ENCODE measurements at places on chromosomes 16 and 17.

DNA sequence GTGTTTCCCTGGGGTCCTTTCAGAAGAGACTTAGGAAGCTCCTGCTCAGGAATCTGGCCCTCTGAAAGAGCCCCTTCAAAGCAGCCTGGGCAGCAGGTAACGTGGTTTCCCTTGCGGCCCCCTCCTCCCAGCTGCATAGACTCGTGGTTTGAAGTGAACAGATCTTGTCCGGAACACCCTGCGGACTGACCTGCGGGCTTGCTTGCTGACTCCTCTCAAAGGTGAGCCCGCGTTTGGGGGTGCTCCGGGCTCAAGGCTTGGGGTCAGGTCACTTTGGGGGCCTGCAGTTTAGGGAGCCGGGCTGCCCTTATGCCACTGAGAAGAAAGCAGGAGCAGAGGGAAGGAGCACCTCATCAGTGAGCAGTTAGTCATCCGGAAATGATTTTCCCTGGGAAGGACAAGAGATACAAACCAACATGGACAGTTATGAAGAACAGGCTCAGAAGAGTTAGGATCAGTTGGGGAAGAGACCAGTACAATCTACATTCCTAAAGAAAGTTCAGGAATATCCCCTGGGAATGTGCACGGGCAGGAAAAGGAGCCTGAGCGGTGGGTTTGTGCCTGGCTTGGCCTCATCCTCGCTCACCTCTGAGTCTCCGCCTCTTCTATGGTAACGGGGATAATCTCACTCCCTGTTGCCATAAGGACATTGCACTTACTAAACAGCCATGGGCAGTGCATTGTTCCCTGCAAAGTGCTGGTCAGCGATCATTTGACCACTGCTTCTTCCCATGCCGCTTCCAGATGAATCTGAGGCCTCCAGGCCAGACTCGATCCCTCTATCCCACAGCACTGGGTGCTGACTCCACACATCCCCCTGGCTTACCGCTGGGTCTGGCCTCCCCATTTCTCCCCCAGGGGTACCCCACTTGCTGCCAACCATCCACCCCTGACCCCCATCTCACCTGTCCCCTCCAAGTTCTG is 10.0 kb downstream of the LDHD start:
- DNase-seq, result no peak

DNA sequence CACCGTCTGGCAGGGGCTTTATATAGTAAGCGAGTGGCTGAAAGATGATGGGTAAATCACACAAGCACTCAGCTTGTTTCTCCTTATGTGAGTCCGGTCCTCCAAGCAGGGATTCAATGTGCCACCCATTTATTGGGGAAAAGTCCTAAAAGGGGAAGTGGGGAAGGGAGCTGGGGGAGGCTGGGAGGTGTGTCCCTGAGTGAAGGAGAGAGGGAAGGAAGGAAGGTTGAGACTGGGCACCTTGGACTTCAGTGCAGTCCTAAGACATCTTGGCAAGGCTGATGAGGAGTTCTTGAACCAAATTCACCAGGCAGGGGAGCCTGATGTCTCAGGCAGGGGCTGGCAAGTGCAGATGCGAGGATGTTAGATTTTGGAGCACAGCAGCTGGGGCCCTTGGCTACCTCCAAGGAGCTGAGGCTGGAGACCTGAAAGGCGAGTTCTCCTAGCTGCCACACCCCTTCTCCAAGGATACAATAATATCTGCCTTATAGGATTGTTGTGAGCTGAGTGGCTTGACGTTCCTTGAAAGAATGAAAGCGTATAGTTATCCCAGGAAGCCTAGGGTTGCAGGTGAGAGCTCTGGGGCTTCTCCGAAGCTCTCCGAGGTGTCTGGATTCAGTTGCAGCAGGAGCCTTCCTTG is 23.0 kb upstream of the CYLD start:
- no peak for DNase-seq

DNA sequence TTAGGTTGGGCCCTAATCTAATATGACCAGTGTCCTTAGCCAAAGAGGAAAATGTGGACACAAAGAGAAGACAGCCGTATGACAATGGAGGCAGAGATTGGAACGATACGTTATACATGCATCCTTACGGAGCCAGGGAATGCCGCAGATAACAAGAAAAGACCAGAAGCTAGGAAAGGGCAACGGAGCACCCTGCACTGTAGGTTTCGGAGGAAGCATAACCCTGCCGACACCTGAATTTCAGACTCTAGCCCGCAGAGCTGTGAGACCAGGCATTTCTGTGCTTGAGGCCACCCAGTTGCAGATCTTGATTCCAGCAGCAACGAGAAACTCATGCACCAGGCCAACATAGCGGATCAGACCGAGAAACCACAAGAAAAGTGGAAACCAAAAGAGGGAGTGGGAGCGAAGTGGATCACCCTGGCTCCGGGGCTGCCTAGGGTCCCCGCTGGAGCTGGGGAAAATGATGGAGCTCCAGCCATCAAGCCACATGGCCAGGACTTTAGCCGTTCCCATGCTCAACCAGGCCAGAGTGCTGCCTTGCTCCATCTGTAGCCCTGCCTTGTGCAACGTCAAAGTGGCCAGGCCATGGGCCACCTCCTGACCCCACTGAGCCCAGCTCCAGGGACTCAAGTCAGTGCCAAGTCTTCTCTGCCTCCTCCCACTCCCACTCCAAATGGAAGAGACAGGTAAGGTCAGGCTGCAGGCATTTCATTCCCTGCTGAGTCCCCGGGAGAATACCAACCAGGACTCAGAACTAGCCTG is 51.7 kb upstream of the RPL38 start:
- DNase-seq, result no peak

- DNase-seq, result no peak
Measured at GRCh38 chr17:56886288-56886731, 27.5 kb downstream of the TRIM25 start.

DNA sequence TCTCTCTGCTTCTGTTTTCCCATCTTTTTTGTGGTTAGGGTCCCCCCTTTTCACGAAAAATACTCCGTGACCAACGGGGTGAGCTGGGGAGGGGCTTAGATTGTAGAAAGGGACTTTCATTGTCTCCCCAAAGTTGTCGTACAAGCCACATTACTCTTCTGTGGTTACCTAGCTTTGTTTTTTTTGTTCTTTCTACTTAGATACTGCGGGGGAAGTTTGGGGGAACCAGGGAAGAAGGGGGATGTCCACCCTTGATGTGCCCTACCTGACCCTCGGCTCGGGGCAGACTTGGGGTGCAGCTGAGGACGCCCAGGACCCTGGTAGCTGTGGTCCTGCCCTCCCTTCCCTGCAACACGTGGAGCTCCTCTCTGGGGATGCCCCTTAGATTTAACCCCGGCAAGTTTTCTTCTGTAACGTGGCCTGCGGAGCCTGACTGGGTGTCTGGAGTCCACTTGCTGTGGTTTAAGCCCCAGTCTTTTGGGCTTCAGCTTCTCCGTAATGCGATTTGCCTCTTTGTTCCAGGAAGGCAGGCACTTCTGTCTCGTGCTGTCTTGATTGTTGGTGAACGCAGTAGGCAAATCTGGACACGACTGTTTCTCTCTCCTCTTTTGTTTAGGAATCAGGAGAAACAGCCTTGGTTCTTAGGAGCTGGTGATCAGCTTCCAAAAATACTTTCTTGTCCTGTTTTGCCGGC is 892 bp downstream of the ABCC1 start:
- peak; percentile 58 for DNase-seq

GRCh38 chr17:82239926-82240505 is 11.2 kb downstream of the SLC16A3 start:
- no peak for DNase-seq

GRCh38 chr17:7294614-7295153 is at the start of gene YBX2:
Gene YBX2, minus strand, starts transcription at chr17:7294639. Its CDS starts 139 bp downstream, at chr17:7294500.
- peak; percentile 81 for DNase-seq

- no peak for DNase-seq
Measured at GRCh38 chr17:50676065-50676975, 31.4 kb downstream of the ANKRD40 start.

Measured in NAMALWA (cell line).